ENCODE measurements at places on chromosomes 11 and 22.

- no peak for DNase-seq
Observed at GRCh38 chr22:50114221-50115021, 24.6 kb downstream of the MOV10L1 start.

GRCh38 chr11:83998921-83999320, 712.8 kb upstream of the CCDC90B start:
- DNase-seq = no peak

DNA sequence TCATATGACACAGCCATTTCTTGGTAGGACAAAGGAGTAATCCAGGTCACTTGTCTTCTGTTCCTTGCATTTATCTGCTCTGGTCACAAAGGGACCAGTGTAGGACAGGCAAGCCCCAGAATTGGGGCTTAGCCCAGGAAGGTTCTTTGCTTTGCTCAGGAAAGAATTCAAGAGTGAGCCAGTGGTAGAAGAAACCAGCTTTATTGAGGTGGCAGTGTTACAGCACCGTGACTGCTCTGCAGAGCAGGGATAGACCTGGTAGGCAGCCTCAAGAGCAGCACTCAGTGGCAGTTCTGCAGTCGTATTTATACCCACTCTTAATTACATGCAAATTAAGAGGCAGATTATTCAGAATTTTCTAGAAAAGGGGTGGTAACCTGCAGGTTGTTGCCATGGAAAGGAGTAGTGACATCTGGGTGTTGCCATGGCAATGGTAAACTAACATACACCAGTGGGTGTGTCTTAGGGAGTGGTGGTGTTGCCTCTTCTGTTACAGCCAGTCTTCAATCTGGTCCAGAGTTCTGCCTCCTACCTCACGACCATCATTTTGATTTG, 84.9 kb upstream of the RAB1B start:
- DNase-seq = peak; percentile 22

DNA sequence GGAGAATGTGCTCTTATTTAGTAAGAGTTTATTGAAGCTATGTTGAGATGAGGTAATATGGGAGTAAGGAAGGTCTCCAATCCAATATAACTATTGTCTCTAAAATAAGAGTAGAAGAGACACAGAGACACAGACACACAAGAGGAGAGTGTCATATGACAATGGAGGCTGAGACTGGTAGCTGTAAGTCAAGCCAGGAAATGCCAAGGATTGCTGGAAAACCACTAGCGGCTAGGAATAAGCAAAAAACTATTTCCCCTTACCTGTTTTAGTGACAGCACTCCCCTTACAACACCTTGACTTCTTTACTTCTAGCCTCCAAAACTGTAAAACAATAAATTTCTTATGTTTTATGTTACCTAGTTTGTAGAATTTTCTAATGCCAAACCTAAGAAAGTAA, 1652.8 kb downstream of the LRRC4C start:
- DNase-seq = no peak

DNA sequence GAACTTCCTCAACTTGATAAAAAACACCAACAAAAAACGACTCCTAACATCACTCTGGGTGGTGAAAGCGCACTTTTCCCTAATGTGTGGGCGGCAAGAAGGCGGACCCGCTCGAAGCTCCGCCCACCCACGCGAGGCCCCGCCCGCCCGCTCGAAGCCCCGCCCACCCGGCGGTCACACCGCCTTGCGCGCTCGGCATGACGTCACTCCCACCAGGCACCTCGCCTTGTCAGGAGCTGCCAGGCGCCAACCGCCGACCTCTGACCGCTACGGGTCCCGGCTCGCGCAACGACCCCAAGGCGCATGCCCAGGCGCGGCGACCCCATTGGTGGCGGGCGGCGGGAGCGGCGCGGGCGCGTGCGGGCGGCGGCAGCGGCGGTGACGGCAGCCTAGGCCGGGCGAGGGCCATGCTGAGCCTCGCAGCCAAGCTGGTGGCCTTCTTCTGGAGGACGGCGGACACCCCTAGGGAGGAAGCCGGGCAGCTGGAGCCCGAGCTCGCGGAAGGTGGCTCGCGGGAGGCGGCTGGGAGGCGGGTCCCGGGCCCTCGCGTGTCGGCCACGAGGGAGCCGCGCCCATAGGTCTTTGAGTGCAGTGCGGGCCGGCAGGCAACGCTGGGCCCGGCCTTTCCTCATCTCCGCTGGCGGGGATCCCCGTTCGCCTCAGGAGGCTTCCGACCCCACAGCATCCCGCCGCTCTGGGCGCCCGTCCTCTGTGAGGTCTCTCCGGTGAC, at the start of gene MOV10L1:
TSS of gene MOV10L1 (plus strand) at position 325 of the 730 bp plus-strand sequence. CDS start at position 408, 83 bp downstream.
- DNase-seq = peak; percentile 32

GRCh38 chr22:40202225-40202944, 24.7 kb downstream of the TNRC6B start:
- peak; percentile 68 for DNase-seq

DNA sequence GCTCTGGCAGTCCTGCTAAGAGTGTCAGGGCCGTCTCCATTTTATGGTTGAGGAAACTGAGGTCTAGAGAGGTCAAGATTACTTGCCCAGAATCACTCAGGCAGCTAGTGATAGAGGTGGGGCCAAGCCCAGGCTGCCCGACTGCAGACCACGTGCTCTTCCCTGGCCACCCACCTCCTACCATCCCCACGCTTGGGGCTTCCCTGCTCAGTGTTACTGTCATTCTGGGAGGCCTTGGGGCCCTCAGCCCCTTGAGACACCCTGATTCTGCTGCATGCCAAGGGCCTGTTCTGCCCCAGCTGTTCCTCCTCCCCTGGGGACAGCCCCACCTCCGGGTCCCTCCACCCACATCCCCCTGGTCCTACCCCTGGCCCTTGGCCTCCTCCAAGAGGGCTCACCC, 17.2 kb upstream of the TAB1 start:
- DNase-seq = no peak

GRCh38 chr11:66317723-66318599, 1.1 kb upstream of the CD248 start:
- no peak for DNase-seq

- DNase-seq = no peak
Observed at GRCh38 chr22:46758121-46758520, 4.3 kb upstream of the TBC1D22A start.

GRCh38 chr11:105862736-105863367, 159.2 kb downstream of the MSANTD4 start:
- no peak for DNase-seq

GRCh38 chr22:49753276-49753890, 74.3 kb downstream of the BRD1 start:
- no peak for DNase-seq

GRCh38 chr22:23145878-23146470, 697 bp downstream of the RAB36 start:
- no peak for DNase-seq

DNA sequence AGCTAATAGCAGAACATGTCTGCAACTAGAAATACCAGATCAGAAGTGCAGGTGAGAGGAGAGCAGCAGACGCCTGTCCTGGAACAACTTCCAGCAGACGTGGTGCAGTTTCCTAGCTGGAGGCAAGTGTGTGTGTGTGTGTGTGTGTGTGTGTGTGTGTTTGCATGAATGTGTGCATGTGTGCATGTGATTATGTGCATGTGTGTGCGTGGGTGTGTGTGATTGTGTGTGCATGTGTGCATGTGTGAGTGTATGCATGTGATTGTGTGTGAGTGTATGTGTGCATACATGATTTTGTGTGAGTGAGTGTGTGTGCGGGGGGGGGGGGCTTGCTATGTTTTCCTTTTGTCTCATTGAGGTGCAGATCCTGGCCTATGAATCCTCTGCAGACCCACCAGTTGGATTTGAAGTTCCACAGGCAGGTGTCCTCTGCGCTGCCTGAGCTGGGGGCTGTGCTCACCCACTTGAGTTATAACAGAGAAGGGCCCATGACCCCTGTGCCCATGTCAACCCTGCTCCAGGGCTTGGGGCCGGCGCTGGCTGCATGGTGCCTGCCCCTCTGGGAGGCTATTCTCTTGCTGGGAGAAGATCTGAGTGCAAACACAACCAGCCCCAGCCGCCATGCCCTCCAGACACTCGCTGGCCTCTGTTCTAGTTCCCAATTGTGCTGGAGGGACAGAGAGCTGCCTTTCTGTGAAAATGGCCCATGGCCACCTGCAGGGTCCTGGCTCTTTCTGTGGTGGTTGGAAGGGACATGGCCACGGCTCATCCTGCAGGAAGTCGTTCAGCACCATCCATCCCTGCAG, 821.3 kb downstream of the BRD1 start:
- no peak for DNase-seq

DNA sequence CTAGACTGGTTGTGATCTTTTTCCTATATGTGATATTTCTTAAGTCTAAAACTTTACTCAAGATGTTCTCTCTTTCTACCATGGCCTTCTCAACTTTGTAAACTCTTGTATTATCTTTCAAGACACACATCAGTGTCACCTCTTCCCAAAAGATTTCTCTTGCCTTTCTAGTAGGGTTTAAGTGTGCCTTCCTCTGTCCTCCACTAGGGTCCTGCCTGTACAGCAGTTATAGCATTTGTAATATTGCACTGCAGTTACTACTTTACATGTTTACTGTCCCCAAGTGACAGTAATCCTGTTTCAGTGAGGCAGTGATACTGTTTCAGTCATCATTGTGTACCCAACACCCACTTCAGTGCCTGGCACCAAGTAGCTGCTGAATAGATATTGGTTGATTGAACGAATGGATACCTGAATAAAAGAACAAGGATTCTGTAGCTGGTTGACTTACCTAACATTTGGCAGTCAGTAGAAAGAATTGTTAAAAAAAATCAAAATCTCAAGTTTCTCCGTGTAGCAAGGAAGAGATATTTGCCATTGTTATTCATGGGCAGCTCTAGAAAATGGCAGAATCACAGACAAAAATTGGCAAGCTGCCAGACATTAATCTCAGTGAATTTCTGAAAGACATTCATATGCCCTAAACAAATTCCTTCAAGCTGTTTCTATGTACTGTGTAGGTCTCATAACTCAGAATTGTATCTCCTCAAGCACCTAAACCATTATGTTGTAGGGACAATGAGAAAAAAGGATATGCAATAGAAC, 79.4 kb downstream of the RBMXL2 start:
- DNase-seq = no peak

DNA sequence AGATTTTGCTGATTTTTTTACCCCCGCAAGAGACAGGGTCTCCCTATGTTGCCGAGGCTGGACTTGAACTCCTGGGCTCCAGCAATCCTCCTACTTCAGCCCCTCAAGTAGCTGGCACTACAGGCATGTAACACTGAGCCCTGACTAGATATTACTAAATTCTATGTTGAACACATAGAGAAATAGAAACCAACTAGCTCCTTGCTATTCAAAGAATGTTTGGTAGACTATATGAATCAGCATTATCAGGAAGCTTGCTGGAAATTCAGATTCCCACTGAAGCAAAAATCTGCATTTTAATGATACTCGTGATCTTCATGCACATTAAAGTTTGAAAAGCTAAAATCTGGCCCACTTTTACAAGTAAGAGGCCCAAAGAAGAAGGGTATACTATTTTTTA, 11.9 kb downstream of the TMEM41B start:
- no peak for DNase-seq

- DNase-seq = no peak
Observed at GRCh38 chr22:23745791-23746190, 5.1 kb downstream of the ZNF70 start.

GRCh38 chr11:134258577-134258976, 5.2 kb downstream of the ACAD8 start:
- DNase-seq = no peak

All from hematopoietic multipotent progenitor cell treated with erythropoietin and hydrocortisone succinate and interleukin-3 and kit ligand, for 15 days (in vitro differentiated cells).